ENCODE measurements at places on chromosomes 7 and 10. TPM values are rescaled to one million over a fixed set of nuclear protein-coding genes. Genes with fewer than 3 reads are reported as not detected.

- H3K27ac ChIP-seq: no peak overlapping the region
- H3K4me3 ChIP-seq: no peak overlapping the region
- peaks cover 24% of the 10 kb centered on the region for H3K36me3 ChIP-seq
- H3K4me1 ChIP-seq: peaks cover 14% of the 10 kb centered on the region
- no peak for DNase-seq
Measured at GRCh38 chr7:972676-973309, 2.6 kb downstream of the COX19 start.

DNA sequence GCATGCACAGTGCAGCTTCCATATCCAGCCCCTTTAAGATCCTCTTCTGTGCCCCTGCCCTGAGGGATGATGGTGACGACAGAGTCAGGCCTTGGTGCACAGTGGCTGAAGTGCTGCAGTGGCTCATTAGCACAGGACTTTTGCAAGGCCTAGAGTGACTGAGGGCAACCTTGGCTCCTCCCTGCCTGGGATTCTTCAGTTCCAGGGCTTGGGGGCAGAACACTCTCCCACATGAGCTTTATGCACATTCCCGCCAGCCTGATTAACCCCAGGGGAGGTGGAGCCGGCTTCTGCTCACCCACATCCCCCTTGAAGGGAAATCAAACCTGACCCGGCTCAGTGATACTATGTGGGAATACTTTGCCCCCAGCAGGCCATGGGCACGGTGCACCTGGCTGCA lies 253.4 kb downstream of the GALNT17 start:
- no peaks in the 10 kb centered on the region for H3K36me3 ChIP-seq
- no peak for DNase-seq
- no peaks in the 10 kb centered on the region for H3K27me3 ChIP-seq
- no peaks in the 10 kb centered on the region for H3K4me1 ChIP-seq

- no peaks in the 10 kb centered on the region for H3K27me3 ChIP-seq
- H3K4me3 ChIP-seq: no peak overlapping the region
- DNase-seq: no peak
- H3K36me3 ChIP-seq: no peaks in the 10 kb centered on the region
- peaks cover 34% of the 10 kb centered on the region for H3K4me1 ChIP-seq
Measured at GRCh38 chr7:92748495-92748894, 87.9 kb downstream of the CDK6 start.

Gene NEUROG3
- total RNA-seq: not detected

Gene ARHGAP21
- 45.8 TPM for total RNA-seq

Measured in Panc1 (cell line).